ENCODE measurements at places on chromosomes 13 and 19.

DNA sequence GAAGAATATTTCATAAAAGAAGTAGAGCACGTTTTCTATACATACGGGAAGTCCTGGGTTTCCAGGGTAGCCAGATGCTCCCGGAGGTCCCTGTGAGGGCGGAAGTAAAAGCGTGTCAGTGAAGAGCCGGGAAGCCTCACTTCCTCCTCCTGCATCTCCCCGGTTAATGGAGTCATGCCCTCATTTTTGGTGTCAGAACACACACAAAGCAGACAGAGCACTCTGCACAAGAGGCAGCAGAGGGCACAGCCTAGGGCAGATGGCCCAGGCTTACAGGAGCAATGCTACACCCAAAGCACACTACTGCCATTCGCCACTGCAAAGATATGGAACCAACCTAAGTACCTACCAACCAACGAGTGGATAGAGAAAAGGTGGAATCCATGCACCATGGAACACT lies 94.4 kb downstream of the COL4A1 start:
- no peak for DNase-seq

DNA sequence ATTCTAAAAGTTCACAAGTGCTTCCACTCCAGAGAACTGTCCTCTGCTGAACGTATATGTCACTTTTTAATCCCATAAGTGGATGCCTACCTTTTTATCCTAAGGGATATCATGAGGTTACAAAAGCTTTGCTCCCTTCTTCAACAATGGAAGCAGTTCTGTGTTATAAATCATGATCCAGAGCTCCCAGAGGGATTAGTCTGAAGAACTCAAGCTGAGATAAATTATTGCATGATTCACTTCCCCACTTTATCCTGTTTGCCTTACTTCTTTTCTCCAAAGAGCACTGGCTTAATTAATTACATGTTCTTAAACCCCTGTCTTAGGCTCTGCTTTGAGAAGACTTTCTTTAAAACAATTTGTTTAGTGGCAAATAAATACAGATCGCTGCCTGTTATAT lies 246.7 kb downstream of the PCDH17 start:
- no peak for DNase-seq

DNA sequence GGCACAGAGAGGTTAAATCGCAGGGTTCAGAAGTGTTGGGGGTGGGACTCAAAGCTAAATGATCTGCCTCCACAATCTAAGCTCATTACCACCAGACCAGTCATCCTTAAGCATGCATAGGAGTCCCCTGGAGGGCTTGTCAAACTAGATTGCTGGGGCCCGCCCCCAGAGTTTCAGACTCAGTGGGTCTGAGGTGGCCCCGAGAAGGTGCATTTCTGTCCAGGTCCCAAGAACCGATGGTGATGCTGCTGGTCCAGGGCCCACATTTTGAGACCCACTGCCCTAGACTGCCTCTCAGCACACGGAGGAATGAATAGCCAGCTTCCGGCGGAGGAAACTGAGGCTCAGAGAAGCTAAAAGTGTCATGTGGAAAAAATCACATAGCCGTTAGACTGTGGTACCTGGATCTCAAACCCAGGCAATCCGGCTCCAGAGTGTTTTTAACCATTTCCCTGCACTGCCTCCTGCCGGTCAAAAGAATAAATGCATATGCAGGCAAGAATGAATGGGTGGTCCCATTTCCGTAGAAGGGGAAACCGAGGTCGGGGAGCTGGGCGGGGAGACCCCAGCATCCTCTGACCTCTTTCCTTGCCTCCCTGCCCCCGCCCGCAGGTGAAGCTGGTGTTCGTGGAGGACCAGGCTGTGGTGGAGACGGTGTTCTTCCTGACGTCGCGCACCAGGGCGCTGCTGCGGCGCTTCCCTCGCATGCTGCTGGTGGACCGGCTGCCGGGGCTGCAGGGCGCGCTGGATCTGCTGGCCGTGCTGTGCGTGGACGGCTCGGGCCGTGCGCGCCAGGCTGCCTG lies 23.8 kb downstream of the ZSWIM9 start:
- no peak for DNase-seq

DNA sequence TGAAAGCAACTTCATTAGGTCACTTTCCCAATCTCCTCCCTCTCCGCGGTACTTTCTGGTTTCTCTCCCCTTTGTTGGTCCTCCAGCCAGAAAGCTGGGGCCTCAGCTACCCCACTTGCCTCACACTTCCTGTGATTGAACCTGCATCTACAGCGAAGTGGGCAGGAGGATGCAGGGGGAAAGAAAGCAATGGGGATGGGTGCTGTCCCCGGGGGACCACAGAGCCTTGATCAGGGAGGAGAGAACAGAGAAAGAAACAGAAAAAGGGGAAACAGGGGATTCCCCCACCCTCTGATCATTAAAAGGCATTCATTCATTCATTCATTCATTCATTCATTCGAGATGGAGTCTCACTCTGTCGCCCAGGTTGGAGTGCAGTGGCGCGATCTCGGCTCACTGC lies 74.2 kb downstream of the TRPM4 start:
- no peak for DNase-seq

DNA sequence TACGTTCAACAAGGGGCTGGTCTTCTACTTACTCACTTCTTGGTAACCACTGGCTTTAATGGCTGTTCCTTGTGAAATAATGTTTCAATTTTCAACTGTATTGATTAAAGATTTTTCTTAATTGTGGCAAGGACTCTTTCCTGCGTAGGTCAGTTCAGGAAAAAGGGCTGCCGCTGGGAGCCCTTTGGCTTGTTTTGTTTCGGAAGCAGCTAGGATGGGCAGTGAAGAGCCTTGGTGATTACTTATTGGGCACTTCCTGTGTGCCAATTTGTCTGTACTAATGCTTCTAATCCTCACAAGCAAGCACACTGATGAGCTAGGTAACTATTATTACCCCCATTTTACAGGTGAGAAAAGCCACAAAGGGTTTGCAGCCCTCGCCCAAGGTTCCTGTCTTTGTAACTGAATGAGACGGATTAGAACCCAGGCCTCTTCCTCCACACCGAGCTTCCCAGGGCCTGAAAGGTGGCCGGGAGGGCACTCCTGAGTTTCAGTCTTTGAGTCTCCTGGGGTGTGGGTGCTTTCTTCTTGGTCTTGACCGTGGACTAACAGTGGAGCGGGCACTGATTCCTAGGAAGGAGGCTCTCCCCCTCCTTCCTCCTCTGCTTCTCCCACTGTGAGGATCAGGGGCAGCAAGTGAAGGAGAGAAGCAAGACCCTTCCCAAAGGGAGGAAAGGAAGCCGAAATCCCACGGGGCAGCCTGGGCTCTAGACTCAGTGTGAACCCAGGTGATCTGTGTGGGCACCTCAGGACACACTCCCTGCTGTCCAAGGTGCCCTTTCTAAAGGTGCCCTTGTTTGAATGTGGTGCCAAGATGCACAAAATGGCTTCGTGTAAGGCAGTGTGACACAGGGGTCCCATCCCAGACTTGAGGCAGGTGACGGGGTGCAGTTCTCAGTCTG lies 3.7 kb downstream of the COL4A2 start:
- no peak for DNase-seq

DNA sequence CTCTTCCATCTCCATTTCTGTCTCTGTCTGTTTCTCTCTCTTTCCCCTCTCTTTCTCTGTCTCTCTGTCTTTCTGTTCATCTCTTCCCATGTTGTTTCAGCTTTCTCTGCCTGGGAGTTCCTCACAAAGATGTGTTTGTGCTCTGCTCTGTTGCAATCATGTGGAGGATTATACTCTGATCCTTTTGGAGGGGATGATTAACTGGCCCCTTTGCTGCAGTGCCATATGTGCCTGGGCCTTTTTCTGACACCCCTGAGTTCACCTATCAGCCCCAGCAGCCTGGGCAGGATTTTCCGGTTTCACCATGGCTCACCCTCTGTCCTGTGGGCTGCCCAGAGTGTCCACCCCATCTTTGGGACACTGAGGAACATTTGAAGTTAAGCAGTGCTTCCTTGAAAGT lies 9.0 kb upstream of the TEX26 start:
- no peak for DNase-seq

Measured in stimulated activated CD8-positive, alpha-beta memory T cell treated with anti-CD3 and anti-CD28 coated beads, Interleukin-4, amount 100 ng/mL, for 1 hour (primary cell).